Thymus (tissue), 14 donors: ENCODE measurements at places on chromosomes 6 and 20.

DNA sequence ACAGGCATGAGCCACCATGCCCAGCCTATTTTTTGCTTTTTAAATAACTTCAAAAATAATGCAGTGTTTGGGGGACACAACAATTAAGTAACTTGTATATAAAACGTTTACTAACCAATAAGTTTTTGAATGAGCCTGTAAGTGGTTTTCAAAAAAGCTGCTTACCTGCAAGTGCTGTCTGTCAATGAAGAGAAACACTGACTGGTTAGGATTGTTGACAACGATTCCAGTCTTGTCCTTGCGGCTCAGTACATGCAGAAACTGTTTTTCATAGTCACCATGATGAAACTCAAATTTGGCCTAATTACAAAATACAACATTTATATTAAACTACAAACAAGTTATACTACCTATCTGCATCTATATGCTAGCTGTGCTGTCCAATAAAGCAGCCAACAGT, 10.3 kb downstream of the C6orf62 start:
- H3K4me3 ChIP-seq = no peak overlapping the region
- peaks cover 96% of the 10 kb centered on the region for H3K36me3 ChIP-seq
- H3K4me1 ChIP-seq = no peaks in the 10 kb centered on the region
- H3K27me3 ChIP-seq = no peaks in the 10 kb centered on the region
- no peak overlapping the region for H3K27ac ChIP-seq
- no peak for DNase-seq

GRCh38 chr6:138882369-138883017, 86.6 kb downstream of the ECT2L start:
- H3K27me3 ChIP-seq = no peaks in the 10 kb centered on the region
- no peaks in the 10 kb centered on the region for H3K4me1 ChIP-seq
- H3K36me3 ChIP-seq = no peaks in the 10 kb centered on the region
- no peak overlapping the region for H3K27ac ChIP-seq

DNA sequence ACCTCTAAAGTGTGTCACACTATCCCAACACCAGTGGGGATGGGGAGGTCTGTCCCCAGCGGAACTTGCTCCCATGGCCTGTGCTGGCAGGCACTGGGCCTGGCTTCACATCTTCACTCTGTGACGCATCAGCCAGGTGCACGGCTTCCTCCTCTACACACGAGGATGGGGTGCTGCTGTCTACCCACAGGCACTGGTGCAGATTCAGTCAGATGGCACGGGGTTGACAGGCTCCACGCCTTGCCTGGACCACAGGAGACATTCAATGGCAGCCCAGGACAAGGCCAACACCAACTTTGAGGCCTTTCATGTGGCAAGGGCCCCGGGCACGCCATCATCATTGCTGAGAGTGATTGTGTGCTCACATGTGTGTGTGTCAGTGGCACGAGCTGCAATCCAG, 92.4 kb downstream of the TMEM242 start:
- peaks cover 63% of the 10 kb centered on the region for H3K4me1 ChIP-seq
- no peaks in the 10 kb centered on the region for H3K36me3 ChIP-seq
- H3K27ac ChIP-seq = no peak overlapping the region
- H3K27me3 ChIP-seq = peaks cover 25% of the 10 kb centered on the region
- no peak overlapping the region for H3K4me3 ChIP-seq

GRCh38 chr20:1467355-1468116, 887 bp upstream of the NSFL1C start:
- DNase-seq = no peak
- H3K27me3 ChIP-seq = peaks cover 19% of the 10 kb centered on the region
- peaks cover 11% of the 10 kb centered on the region for H3K36me3 ChIP-seq

DNA sequence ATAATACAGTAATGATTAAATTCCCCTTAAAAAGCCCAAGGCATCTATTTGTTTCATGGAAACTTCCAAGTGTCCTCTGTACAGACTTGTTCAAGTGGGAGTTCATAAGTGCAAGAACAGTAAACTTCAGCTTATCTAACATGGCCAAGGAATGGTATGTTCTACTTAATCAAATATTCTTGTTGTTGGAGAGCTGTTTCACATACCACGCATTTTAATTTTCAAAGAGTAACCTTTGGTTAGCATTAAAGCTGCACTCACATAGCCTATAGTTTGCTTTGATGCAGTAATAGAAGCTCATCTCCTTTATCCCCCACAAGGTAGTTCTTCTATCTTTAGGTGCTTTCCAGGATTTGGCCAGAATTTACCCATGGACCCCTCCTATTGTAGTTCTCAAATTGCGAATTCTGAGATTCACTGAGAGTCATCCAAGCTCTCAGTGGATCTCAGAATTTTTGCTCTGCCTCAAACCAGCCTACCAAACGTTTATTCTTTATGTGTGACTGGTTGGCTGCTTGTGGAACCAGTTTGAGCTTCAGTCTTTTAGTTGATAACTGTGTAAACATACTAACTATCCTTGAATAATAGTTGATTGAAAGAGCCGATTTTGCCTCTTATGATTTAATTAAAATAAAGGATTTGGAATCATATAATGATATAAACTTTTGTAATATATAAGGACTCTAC, 668.0 kb upstream of the FLRT3 start:
- peak; percentile 17 for DNase-seq
- H3K27me3 ChIP-seq = no peaks in the 10 kb centered on the region
- no peaks in the 10 kb centered on the region for H3K4me1 ChIP-seq
- H3K27ac ChIP-seq = no peak overlapping the region
- no peak overlapping the region for H3K4me3 ChIP-seq
- H3K36me3 ChIP-seq = no peaks in the 10 kb centered on the region

- H3K27ac ChIP-seq = no peak overlapping the region
- peaks cover 49% of the 10 kb centered on the region for H3K36me3 ChIP-seq
- no peaks in the 10 kb centered on the region for H3K4me1 ChIP-seq
- no peaks in the 10 kb centered on the region for H3K27me3 ChIP-seq
- H3K4me3 ChIP-seq = no peak overlapping the region
Observed at GRCh38 chr20:56373942-56374341, 15.2 kb downstream of the FAM210B start.
